ENCODE measurements at places on chromosomes 7 and 10. TPM values are rescaled to one million over a fixed set of nuclear protein-coding genes. Genes with fewer than 3 reads are reported as not detected.

The PODXL gene
- 52.0 TPM for polyA plus RNA-seq

The HYAL4 gene
- 0.05 TPM for polyA plus RNA-seq

The LIPK gene
- not detected for polyA plus RNA-seq

The OR9A2 gene
- not detected for polyA plus RNA-seq

The NANOS1 gene
- polyA plus RNA-seq = 6.9 TPM

The FBXL13 gene
- polyA plus RNA-seq = 2.8 TPM

The NME8 gene
- not detected for polyA plus RNA-seq

GRCh38 chr7:30791114-30791513, 19.9 kb downstream of the MINDY4 start:
- DNase-seq = no peak

- DNase-seq = no peak
These were observed 89.7 kb upstream of the STEAP1B start for GRCh38 chr7:22589641-22590201.

DNA sequence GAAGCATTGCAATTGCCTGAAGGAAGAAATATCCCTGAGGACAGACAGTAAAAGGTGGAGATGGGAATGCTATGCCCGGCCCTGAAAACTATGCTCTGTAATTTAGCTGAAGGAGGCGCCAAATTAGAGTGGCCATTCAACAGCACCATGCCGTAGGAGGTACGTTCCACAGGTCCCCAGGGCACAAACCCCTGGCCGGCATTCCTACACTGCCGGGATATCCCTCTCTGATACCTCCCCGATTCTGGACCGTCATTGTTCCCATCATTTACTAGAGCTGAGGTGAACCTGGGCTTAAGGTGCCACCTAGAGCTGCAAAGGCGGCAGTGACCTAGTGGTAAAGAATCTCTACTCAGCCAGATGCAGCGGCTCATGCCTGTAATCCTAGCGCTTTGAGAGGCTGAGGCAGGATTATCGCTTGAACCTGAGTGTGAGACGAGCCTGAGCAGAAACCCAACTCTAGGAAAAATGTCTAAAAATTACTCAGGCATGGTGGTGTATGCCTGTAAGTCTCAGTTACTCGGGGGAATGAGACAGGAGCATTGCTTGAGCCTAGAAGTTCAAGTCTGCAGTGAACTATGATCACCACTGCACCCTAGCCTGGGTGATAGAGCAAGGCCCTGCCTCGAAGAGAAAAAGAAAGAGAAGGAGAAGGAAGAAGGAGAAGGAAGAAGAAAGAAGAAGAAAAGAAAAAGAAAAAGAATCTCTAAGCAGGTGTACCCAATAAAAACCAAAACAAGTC, 53.0 kb upstream of the TNKS2 start:
- no peak for DNase-seq

DNA sequence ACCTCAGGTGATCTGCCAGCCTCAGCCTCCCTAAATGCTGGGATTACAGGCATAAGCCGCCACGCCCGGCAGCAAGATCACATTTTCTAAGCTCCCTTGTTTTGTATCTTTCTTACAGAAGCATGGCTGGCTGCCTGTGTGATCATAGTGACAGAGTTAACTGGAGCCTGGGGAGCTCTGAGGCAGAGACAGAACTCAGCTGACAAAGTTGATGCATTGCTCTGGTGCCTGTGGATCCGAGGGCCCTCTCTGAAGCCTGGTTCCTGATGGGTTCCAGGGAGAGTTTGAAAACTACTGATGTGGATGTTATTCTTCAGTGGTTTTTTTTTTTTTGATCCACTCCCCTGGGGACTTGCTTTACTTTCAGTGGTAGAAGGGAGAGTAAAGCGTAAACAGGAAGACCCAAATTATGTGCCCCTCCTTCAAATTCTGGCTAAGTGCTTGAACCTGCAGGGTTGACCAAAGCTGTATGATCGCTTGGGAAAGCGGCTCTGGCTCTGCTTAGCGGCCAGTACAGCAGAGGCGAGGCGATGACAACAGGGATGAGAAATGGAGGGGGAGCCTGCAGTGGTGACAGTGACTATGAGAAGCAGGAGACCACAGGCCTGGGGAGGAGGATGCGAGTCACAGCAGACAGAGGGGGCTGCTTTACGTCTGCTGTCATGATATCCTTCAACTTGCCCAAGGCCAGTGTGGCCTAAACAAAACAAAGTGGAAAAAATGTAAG, 6.8 kb upstream of the EFCAB10 start:
- no peak for DNase-seq

DNA sequence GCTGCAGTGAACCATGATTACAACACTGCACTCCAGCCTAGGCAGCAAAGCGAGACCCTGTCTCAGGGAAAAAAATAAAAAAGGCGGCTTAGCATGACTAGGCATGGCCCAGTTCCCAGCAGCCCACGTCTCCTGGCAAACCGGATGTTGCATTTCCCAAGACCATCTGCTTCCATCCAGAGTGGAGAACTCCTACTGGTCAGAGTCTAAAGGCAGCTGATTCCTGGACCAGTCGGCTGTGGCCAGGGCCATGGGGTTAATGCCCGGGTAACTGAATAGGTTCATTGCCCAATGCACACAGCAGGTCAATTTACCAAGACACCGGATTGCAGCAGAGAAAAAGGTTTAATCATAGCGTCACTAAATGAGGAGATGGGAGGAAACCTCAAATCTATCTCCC, 133.1 kb downstream of the MYL10 start:
- DNase-seq = no peak

DNA sequence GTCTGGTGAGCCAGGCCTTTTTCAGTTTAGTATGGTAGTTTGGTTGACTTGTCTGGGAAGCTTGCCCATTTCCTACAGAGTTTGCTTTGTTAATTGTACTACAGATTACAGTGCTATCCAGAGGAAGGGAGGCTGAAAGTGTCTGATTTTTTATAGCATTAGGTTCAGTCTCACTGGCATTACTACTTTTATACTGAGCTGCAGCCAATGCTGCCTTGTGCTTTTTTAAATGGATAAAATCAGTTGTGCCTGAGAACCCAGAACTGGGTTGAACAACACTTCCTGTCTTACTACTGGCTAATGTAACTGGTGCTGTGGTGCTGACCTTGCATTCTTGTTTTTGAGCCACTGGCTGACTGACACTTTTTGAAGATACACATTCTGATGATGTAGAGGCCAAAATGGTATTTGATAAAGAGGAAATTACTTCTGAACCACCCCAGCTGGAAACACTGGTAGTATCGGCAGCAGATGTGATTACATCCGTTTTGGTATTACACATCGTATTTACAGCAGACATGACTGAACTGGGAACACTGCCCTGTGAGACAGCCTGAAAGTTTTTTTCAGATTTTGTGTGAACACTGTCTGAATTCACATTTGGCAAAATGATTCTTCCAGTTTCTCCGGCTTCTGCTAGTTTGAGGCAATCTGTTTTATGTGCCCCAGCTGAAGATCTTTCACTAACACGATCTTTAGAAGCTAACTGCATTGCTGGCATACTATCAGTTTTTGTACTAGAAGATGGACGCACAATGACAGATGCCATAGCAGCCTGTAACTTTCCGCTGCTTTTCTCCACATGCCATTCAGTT, 74.1 kb downstream of the NRBF2 start:
- DNase-seq = peak; percentile 69

- DNase-seq = no peak
These were observed 195.8 kb upstream of the NPVF start for GRCh38 chr7:25424113-25424512.

DNA sequence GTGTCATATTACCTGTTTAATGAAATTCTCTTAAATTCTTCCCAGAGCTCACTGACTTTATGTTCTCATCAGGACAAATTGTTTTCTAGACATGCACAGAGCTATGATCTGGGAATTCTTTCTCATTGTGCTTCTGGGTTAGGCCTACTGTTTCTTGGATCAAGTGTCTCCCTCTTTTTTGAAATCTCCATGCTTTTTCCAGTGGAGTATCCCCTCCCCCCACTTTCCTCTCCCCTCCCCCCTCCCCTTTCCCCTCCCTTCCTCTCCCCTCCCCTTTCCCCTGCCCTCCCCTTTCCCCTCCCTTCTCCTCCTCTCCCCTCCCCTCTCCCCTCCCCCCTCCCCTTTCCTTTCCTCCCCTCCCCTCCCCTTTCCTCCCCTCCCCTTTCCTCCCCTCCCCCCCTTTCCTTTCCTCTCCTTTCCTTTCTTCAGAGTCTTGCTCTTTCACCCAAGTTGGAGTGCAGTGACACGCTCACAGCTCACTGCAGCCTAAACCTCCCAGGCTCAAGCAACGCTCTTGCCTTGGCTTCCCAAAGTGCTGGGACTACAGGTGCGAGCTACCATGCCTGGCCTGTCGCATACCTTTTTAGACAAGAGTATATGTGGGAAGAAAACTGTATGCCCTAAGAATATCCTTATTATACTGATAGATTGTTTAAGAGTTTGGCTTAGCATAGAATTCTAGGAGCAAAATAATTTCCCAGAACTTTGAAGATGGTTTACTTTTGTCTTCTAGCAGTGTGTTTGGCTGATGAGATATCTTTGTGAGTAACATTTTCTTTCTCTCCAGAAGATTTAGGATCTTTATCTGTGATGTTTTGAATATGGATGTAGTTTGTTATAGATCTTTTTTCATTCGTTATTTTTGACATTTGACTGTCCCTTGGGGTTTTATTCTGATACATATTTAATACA, 2.5 kb downstream of the DYNC2I1 start:
- no peak for DNase-seq

DNA sequence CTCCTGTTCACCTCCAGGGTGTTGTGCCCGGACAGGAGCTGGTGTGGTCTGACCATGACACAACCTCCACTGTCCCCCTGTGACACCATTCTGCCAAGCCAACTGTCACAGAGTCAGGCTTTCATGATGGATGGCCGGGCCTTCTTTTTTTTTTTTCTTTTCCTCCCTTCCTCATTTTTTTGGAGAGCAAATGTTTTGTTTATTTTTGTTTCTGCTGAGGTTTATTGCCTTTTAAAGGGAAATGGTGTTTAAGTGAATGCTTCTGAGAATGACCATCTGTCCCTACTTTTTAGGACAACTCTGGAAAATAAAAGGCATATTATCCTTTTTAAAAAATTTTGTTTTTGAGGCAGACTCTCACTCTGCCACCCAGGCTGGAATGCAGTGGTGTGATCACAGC, 115.1 kb upstream of the NPS start:
- peak; percentile 48 for DNase-seq

DNA sequence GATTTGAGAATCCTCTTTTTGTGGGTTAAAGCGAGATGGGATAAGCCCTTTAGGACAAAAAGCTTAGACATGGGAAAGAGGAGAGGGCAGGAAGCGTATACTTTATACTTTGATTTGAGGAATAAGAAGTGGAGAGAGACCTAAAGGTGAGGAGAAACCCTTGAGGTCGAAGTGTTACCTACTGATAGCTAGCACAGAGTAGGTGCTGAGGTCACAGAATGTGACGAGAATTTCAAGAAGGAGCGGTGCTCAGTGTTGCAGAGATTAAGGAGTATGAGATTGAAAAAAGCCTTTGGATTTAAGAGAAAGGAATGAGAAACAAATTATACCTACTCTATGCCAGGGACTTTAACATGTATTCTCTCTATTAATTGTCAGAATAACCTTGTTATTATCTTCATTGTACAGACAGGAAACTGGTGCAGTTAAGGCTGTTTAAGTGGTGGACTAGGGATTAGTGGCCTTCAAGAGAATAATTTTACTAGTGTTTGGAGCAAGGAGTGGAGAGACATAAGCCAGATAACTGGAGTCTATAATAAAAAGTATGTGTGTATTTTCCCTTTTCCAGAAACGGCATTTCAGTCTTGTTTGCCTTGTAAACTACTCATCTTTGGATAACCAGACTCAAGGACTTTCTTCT, 8.8 kb downstream of the CAPZA2 start:
- DNase-seq = no peak

GRCh38 chr7:90246171-90246570, 1.2 kb downstream of the CFAP69 start:
- no peak for DNase-seq

- DNase-seq = peak; percentile 90
These were observed at the start of gene IFIT3 for GRCh38 chr10:89327803-89328441. Gene IFIT3 (plus strand): TSS chr10:89327997. CDS start chr10:89328074, 77 bp downstream.

GRCh38 chr10:74977913-74978847, 133.3 kb upstream of the SAMD8 start:
- DNase-seq = no peak

GRCh38 chr7:143452495-143452894, 9.2 kb downstream of the TAS2R60 start:
- no peak for DNase-seq

DNA sequence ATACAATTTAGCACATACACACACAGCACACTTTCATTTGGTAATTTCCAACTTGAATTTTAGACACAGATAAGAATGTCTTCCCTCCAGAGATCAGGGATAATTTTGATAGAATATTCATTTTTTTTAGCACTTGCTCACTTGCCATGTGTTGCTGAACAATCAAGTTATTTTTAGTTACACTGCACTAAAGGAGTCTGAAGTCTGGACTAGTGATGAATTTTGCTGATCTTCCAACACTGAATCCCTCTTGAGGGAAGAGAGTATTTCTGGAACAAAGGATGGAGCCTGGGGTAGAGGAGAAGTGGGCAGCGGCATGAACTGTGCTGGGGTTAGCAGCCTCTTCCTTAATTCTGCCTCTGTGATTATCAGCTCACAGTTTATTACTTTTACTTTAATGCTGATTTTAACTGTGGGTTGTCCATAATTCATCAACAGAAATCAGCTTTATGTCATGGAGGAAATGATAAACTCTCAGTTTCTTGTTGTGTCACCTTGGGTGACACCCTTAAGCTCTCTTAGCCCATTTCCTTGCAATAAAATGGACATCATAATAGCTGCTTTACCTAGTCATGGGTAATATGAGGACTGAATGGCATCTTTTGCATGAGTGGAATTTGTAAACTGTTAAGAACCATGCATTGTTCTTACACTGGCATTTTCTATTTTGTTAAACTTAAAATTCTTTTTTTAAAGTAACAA, 32.1 kb downstream of the SGPL1 start:
- no peak for DNase-seq

GRCh38 chr7:70340236-70340635, 742.0 kb downstream of the AUTS2 start:
- no peak for DNase-seq

GRCh38 chr7:140005341-140005740, 57.4 kb downstream of the PARP12 start:
- DNase-seq = no peak

DNA sequence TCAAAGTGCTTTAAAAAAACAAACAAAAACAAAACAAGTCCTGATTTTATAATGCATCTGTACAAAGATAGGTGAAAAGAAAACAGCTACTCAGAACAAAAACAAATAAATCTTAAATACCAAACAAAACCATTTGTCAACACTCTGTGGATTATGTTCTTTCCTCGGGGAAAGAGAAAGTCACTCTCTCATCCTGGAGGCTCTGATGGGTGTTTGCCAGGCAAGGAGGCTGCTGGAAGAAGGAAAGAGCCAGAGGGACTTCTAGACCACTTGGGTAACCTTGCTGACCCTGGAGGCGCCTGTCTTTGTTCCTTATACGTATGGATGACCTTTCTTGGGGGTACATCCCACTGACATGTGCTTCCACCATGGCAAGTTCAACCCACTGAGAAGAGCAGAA, 92.8 kb downstream of the ZRANB1 start:
- DNase-seq = no peak

- DNase-seq = no peak
These were observed 259.2 kb downstream of the HDAC9 start for GRCh38 chr7:18754766-18755165.
